ENCODE measurements at places on chromosomes 4 and X.

DNA sequence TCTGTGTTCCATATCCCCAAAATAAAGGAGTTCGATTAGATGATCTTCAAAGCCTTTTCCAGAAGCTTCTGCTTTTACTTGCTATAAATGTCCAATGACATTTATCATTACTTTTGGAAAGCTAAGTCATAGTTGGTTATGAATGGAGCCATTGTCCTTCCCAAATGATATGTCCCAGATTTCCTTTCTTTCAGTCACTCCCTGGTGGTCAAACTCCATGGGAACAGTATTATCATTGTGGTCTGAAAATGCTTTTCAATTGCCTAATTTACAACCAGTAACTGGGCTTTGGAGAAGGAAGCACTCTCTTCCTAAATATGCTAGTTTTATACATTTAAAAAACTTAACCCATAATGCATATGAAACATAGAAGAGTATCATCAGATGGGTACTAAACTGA lies 571.5 kb upstream of the AMOT start:
- no peak for DNase-seq

GRCh38 chr4:77695774-77696173 lies 90.2 kb downstream of the CXCL13 start:
- no peak for DNase-seq

DNA sequence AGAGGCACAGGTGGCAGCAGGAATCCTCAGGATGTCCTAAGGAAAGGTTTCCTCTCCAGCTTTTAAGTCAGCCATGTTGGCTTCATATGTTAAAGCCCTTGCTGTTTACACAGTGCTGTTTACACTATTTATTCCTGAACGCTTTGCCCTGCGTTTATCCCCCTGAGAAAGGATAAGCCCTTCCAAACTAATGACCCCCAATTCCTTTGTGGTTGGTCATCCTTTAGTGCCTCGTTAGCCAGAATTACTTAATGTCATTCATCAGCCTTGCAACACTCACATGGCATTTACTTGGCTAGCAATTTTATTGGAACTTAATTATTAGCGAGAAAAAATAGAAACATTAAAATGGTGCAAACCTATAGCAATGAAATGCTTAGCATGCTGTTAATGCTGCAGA lies 23.8 kb downstream of the VCX2 start:
- no peak for DNase-seq

DNA sequence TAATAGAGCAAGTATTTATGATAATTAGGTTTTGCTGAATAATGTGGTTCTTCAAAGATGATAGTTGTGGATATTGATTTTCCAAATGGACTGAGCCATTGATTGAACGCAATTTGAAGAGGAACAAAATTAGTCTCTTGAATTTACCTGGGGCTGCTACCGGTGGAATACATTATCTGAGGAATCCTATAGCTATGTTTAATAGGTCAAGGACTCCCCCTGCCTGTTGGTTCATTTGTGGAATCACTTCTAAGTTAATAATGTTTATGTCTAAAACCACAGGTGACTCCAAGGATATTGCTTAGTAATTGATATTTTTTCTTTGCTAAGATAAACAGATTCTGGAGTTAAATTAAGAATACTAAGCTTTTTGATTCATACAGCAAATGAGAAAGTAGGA lies 576.0 kb upstream of the PABPC4L start:
- DNase-seq: no peak

- DNase-seq: no peak
Measured at GRCh38 chr4:3808597-3808996, 42.4 kb downstream of the ADRA2C start.

DNA sequence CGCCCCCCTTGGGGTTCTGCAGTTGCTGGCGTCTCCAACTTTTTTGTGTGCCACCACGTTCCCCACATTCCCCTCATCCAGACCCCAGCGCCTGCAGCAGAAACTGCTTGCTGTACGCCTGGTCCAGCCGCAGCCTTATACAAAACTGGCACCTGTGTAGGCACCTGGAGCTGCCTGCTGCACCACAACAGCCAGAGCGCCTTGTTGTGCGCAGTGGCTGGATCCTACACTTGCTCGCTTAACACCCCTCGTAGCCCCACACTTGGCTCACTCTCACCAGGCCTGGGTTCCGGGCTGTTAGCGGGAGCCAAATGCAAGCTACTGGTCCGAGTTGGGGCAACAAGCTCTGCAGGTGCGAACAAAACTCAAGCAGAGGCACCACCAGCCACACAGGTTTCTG lies 136.8 kb downstream of the TECRL start:
- no peak for DNase-seq

- no peak for DNase-seq
Measured at GRCh38 chrX:77426811-77427210, 20.4 kb upstream of the FGF16 start.

DNA sequence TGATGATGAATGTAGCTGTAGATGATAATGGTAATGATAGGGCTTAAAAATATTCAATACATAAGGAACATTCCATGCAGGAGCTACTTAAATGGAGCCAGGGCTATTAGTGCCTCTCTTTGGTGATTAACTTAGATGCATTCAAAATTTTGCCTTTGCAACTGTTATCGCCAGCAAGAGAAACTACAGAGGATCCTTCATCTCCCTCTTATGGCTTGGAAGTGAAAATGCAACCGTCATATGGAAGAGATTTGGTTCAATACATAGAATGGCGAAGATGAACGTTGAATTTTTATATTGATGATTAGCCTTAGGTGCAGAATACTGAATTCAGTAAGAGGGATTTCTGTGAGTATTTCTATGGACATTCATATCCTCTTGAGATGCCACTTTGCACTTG lies 134.5 kb upstream of the NLGN4X start:
- DNase-seq: no peak

GRCh38 chr4:28621591-28621990 lies 1761.0 kb downstream of the STIM2 start:
- no peak for DNase-seq

DNA sequence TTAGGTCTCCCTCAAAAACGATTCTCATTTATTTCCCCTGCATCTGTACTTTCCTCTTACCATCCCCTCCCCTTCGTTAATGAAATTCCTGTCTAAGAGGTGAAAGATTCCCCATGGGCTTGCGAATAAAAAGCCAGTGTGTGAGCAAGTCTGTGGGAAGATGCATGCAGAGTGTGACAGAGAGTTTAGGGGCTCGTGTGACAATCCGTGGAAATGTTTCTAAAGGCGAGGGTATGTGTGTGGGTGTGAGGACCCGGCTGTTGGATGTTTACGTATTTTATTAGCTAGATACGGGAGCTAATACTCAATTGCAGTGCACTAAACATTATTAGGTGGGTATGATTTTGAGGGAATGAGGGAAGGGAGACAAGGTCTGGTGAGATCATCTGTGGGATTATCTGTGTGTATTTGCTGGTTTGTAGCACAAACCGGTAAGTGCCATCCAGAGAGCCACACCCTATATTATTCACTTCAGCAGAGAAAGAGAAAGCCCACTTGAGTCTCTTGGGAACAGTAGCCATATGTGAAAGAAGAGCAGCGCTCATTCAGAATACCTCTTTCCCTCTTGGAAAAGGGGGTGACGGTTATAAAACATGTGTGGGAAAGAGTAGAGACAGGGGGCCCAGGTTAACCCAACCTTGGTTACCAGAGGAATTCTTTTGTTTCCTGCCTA lies 893 bp upstream of the HOPX start:
- no peak for DNase-seq

GRCh38 chr4:77911842-77912450 lies 49.3 kb downstream of the MRPL1 start:
- DNase-seq: no peak

- DNase-seq: peak; percentile 42
Measured at GRCh38 chr4:54658252-54659093, 716 bp downstream of the KIT start.

DNA sequence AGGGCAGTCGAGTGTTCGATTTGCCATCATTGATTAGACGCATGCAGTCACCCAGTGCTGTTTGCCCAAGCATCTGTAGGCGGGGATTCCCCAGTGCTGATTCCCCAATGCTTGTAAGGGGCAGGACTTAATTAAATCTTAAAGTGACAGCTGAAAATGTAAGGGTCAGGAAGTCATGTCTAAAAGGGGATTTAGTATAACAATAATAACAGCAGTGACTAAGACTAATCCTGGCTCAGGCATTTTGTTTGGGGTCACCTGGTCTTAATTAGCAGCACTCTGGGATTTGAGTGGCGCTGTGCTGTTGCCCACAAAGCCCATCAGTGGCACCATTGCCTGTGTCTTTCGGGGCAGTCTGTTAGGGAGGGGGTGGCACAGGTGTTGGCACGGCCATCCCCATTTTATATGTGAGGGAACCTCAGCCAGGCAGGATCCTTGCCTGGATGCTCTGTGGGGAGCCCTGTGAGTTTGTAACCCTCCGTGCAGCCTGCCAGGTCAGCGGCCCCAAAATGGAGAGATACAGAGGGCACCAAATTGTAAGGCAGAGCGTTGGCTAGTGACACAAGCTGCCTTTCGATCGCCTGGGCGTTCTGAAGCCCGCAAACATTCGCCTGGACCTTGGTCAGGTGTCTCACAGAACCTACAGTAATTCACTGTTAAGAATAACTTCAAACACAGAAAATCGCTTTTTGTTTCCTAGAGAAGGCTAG lies 146.7 kb downstream of the TBL1X start:
- DNase-seq: no peak

DNA sequence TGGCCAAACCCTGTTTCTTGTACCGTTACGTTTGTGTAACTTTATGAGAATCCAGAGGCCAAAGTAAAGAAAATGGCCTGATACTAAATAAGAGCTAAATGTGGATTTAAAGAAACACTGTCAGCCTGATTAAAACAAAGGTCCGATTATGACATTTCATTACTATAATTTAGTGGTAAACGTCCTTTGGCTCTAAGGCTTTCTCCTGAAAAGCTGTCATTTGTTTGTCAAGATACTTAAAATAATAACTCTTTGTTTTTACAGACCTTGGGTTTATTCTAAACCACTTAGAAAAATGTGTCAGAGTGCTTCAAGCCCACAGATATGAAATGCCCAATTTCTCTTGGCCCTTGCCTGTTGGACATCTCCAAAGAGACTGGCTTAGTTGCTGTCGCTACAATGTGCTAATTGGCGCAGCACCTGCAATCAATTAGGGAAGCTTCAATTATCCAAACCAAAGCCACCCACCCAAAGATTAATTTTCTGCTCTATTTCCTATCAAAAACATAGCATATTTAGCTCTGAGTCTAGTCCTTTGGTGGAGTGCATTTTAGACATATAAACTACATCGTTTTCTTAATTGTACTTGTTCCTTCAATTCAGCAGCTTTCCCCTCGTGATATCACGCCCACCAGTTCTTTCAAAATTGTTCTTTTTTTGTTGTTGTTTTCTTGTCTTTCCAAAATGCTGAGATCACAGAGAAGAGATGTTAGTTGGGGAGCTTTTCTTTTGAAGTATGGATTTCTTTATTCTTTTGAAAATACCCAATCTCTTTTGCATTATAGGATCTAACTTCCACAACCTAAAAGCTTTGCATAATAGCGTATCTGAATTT lies 13.6 kb downstream of the SMIM20 start:
- no peak for DNase-seq

DNA sequence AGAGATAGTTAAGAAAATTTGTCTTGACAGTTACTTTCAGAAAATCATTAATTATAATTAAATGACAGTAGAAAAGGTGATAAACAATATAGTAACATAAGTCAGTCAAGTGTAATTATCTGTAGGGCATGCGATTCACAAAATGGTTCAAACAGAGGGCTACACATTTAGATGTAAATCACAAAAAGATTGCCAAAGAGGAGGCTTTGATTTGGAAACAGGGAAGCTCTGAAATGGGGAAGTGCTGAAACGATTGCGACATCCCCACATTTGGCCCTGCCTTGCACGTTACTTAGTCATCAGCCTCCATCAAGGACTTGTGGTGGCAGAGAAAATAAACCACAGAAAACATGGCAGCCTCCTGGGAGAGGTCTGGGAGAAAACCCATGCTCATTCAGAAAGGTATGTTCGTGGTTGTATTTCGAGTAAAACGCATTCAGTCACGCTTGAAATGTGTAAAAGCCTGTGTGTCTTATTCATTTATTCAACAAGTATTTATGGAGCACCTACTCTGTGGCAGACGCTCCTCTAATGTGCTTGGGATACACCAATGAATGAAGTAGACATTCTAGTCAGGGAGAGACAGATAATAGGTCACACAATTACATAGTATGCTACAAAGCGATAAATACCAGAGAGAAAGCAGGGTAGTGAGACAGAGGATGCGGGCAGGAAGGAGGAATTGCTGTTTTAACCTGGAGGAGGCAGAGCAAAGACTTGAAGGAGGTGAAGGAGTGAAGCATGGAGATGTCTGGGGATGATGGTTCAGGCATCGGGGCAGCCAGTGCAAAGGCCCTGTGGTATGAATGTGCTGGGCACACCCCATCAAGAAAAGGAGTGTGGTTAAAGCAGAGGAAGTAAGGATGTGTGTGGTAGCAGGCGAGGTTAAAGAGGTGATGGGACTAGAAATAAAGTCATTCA lies 7.8 kb downstream of the RBM47 start:
- DNase-seq: peak; percentile 19

DNA sequence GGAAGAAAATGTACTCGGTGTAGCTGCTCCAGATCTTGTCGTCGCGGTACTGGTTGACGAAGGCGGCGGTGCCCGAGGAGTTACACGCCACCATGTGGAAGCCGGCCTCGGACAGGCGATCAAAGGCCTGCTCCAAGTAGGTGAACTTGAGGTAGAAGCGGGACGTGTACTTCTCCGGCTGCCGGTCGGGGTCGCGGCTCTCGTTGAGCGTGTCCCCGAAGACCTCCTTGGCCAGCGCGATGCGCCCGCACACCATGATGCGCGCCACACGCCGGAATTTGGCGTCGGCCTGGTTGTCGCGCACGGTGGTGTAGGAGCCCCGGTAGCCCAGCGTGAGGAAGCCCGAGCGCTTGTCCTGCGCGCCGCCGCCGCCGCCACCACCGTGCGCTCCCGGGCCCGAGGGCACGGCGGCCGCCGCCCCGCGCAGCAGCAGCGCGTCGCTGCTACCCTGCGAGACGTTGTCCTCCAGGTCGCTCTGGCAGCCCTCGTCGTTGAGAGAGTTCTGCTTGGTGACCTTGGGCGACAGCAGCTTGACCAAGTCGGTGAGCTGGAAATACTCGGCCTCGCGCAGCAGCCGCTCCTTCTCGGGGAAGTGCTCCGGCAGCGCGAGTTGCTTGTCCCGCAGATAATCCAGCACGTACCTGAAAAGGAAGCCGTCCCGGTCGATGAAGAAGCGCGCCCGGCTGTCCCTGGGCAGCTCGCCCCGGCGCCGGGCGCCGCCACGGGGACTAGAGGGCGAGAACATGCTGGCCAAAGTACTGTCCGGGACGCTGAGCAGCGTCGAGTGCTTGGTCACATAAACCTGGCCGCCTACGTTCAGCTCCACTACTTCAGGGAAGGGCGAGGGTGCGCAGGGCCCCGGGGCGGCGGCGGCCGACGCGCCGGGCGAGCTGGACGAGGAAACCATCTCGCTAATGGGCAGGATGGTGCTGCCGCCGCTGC lies 775 bp downstream of the KCTD8 start:
- DNase-seq: peak; percentile 2

DNA sequence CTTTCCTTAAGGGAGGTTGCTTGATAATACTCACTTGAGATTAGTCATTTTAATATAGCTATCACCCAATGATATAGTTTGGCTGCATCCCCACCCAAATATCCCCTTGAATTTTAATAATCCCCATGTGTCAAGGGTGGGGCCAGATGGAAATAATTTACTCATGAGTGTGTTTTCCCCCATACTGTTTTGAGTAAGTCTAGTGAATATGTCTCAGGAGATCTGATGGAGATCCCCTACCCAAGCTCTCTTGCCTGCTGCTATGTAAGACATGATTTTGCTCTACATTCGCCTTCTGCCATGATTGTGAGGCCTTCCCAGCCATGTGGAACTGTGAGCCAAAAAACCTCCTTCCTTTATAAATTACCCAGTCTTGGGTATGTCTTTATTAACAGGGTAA lies 539.7 kb upstream of the GRID2 start:
- no peak for DNase-seq

GRCh38 chrX:95764972-95765451 lies 919.6 kb upstream of the DIAPH2 start:
- no peak for DNase-seq
